ENCODE measurements at places on chromosomes 11 and 22.
A peak's percentile ranks its signal among the peaks of the same experiment; 100 is the strongest.

GRCh38 chr11:79110321-79110720 is 330.5 kb downstream of the TENM4 start:
- DNase-seq = no peak

DNA sequence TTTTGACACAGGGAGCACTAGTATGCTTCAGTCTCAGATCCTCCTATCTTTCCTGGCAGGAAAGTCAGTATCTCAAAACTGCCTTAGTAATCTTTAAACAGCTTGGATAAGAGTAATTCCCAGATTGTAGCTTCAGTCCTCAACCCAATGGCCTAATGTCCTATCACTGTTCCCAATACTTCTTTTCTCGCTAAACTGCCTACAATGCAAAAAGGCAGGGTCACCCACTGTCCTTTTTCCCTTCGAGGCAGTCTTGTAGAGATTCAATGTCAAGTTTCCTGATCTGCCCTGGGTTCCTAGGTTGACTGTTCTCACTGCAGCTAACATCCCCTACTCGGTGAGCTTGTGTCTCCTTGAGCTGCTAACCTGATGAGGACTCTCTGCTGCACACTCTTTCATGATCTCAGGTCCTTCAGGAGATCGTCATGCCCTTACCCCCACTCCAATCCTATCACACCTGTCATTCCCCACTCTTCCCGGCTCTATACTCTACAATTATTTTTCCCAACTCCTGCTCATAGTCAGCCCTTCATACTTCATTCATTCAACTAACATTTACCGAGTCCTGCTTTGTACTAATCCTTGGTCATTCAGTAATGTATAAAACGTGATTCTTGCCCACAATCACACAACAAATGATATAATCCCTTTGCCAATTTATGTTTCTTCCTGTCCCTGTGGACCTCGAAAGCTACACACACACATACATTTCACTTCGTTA is 904 bp downstream of the C2CD3 start:
- DNase-seq = no peak

GRCh38 chr22:39254122-39254521 is 9.3 kb upstream of the PDGFB start:
- no peak for DNase-seq

- DNase-seq = no peak
Measured at GRCh38 chr11:78315724-78316123, 101.9 kb downstream of the GAB2 start.

DNA sequence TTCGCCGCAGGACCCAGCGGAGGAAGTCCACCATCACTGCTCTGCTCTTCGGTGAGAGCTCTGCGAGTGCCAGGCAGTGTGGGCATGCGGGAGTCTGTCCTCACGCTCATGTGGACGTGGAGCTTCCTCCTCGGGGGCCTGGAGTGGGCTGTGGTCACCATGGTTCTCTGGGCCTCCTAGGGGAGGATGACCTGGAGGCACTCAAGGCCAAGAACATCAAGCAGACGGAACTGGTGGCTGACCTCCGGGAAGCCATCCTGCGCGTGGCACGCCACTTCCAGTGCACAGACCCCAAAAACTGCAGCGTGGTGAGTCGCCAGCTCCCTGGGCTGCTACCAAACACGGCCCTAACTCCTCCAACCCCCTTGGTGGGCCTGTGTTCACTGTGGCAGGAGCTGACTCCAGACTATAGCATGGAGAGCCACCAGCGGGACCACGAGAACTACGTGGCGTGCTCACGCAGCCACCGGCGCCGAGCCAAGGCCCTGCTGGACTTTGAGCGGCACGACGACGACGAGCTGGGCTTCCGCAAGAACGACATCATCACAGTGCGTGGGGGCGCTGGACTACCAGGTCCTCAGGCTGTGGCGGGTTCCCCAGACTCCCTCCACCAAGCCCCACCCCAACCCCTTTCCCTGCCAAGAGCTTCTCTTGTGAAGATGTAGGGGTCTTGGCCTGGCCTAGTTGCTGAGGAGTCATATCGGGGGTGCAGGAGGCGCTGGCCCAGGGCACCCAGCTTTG is 36.8 kb downstream of the SGSM3 start:
- no peak for DNase-seq

GRCh38 chr11:69251639-69252489 is 42.1 kb upstream of the MYEOV start:
- no peak for DNase-seq

- DNase-seq = no peak
Measured at GRCh38 chr11:64485074-64485473, 105.9 kb upstream of the SLC22A12 start.

GRCh38 chr11:4916581-4916980 is 2.6 kb downstream of the OR51G2 start:
- no peak for DNase-seq

DNA sequence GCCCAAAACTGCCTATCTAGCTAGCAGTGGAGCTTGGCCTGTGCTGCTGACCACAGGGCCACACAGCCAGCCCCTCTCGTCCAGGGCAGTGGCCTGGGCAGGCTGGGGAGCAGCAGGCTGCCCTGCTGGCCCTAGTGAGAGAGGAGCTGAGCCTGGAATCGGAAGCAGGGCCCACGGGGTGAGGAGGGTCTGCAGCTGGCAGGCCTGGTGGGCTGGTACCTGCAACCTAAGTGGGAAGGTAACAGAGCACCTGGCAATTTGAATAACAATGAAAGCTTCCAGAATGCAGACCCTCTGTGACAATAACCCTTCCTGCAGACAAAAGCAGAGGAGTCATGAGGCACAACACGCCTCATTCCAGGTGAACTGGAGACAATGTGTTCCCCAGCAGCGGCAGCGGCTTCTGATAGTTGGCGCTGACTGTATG is 31.8 kb upstream of the RFPL3 start:
- no peak for DNase-seq

GRCh38 chr22:30201945-30202344 is 44.6 kb downstream of the LIF start:
- DNase-seq = no peak

GRCh38 chr11:111435046-111435698 is 56.1 kb upstream of the POU2AF1 start:
- DNase-seq = no peak

- no peak for DNase-seq
Measured at GRCh38 chr11:81970886-81971285, 762.8 kb downstream of the FAM181B start.

- DNase-seq = no peak
Measured at GRCh38 chr11:124402326-124402922, 3.6 kb upstream of the OR8B3 start.

- DNase-seq = no peak
Measured at GRCh38 chr11:1289211-1289935, 20.1 kb downstream of the TOLLIP start.

DNA sequence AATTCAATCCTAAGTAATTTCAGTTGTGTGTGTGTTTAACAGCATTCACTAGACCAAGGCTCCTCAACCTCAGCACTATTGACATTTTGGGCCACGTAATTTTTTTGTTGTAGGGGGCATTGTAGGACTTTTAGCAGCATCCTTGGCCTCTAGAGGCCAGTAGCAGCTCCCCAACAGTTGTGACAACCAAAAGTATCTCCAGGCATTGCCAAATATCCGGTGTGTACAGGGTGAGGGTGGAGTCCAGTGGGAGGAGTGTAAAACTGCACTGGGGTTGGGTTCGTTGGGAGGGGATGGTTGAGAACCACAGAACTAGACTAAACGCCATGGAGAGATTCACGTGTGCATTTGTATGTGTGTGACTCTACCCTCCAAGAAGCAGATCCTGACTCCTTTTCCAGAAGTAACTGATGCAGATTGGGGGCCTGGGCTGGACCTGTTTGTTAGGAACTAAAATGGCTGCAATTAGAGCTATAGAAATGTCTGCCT is 5.9 kb upstream of the PHF21A start:
- no peak for DNase-seq

DNA sequence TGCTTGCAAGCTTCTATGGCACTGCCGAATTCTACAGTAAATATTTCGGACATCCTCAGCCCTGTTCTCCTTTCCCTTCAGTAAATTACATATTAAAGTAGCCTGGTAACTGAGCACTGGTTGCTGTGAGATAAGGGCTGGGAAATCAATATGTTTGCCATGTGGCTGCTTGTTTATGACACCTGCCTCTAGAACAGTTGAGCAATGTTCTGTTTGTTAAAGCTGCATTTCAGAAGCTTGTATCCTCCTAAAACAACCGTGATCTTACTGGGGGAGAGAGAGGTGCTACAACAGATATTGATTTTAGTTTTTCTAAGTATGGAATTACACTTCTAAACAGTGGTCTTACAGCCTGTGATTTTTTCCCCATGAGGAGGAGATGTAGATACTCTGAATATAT is 39.4 kb downstream of the ZBTB16 start:
- no peak for DNase-seq

DNA sequence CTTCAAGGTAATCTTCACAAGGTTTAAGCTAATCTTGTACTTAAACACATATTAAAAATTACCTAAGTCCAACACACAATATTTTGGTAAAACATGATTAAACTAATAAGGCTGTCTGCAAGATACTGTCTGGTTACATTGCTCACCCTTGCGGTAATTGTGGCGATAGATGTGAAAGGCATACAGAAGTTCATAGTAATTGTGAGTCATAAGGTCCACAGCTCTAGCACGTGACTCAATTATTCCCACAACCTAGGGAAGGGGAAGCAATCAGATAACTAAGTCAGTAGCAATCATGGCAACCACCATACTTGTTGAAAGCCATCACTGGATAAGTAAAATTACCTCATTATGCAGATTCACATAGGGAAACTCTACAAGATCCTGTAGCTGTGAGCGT is 30.5 kb upstream of the FNBP4 start:
- no peak for DNase-seq

- no peak for DNase-seq
Measured at GRCh38 chr11:14189874-14190273, 169.1 kb downstream of the RRAS2 start.

DNA sequence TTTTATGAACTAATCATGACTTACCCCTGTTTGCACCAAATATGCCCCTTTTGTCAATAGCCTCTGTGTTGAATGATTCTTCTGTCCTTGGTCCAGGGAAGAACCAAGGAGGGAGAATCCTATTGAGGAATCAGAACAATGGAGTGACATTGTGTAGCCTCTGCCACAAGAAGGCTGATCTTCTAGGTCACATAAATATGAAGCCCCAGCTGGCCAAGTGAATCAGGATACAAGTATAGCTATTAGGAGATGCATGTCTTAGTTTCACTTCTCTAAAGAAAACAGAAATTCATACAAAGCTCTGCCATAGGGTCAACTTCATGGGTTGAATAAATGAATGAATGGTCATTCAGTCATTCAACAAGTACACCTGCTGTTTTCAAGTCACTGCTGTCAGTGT is 118.2 kb upstream of the BLID start:
- DNase-seq = no peak

- DNase-seq = no peak
Measured at GRCh38 chr11:70305501-70305900, 35.0 kb downstream of the PPFIA1 start.

- DNase-seq = no peak
Measured at GRCh38 chr11:86490582-86490981, 115.9 kb downstream of the CCDC81 start.

DNA sequence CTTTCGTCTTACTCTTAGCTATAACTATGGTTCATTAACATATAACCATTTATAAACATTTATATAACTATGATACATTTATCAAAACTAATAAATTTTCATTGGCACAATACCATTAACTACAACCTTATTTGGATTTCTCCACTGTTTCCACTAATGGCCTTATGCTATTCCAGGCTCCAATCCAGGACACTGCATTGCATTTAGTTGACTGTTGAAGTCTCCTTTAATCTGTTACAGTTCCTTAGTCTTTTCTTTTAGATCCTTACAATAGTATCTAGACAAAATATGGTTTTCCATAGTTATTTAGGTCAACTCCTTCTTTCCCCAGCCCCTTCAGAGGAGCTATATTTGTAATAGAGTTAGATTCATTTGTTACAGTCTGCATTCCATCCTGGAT is 47.2 kb downstream of the CCDC34 start:
- no peak for DNase-seq

DNA sequence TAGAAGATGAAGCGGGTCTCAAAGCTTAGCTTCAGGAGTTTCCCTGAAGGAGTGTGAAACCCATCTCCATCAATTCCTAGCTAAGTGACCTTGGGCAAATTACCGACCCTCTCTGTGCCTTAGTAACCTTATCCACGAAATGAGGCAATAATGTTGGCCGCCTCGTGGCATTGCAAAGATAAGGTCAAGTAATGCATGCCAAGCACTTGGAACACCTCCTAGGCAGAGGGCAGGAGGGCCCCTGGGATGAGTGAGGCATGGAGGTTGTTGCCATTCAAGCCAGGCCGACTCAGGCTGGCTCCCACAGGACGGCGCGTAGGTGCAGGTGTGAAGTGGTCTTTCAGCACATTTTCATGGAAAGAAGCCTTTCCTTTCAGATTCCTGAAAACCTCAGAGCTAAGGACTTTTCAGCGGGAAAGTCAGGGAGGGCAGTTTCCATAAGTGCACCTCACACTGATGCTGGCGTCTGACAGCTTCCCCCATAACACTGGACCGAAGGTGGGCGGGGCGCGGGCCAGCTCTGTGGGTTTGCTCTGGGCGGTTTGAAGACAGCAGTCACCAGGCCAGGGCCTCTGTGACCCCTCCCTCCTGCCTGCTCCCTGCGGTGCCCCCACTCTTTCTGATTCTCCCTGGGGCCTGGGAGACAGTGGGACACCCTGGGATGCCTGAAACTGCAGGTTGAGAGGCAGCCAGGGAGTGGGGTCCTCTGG is 25.2 kb downstream of the RPS6KA4 start:
- DNase-seq = no peak

- DNase-seq = peak; percentile 54
Measured at GRCh38 chr22:39534591-39535356, 2.2 kb upstream of the RPS19BP1 start.

DNA sequence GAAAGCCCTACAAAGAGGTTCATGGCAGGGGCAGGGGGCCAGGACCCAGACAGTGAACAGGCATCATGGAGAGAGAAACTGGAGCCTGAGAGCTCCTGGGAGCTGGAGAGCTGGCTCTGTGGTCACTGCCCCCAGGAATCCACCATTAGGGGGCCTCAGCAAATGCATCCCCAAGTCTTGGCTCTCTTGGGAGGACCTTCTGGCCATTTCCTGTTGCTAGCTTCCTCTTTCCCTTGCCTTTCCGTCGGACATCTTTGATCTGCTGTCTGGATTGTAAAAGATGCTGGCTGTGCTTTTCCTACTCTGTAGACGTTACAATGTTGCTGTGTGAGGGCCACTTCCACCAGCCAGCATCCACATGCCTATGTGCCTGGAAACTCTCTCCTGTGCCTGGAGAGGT is 7.1 kb upstream of the CRYBB2 start:
- DNase-seq = no peak

DNA sequence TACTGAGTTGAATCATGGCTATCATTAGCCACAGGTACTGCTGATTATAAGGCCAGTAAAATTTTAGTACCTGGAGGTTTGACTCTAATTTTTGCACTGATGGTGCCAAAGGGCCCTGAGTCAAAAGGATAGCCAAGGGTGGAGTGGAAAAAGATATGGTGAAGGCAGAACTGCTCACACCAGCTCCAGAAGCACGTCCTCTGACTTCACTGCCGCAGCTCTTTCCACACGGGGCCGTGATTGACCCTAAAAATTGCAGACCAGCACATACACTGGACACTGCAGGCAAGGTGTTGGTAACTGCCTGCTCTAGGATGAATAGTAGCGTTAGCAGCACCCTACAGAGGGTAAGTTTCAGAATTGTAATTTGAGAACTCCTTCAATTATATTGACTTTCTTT is 25.4 kb upstream of the GRIK4 start:
- DNase-seq = no peak

All from stimulated activated CD4-positive, alpha-beta T cell treated with anti-CD3 and anti-CD28 coated beads, Interleukin-1b, Interleukin-23, amount 100 ng/mL, for 1 hour (primary cell).